CD4-positive, alpha-beta T cell treated with Interleukin-1 beta for 1 hour (primary cell): ENCODE measurements at places on chromosomes 2 and 18.

DNA sequence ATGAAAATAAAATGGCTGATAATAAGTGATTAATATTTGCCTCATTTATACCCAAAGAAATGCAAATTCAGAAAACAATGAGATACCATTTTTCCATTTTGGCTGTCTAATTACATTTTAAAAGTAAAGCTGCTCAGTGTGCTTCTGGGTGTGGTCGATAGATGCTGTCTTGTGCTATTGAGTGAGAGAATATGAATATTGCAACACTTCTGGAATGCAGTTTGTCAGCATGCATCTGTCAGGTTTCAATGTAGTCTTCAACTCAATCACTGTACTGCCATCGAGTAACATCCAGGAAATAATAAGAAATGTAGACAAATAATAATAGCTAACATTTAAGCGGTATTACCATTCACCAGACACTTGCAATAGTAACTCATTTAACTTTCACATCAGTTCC is 3.9 kb downstream of the IL18R1 start:
- no peak for DNase-seq

GRCh38 chr2:27779417-27780055 is 8.0 kb downstream of the MRPL33 start:
- no peak for DNase-seq

DNA sequence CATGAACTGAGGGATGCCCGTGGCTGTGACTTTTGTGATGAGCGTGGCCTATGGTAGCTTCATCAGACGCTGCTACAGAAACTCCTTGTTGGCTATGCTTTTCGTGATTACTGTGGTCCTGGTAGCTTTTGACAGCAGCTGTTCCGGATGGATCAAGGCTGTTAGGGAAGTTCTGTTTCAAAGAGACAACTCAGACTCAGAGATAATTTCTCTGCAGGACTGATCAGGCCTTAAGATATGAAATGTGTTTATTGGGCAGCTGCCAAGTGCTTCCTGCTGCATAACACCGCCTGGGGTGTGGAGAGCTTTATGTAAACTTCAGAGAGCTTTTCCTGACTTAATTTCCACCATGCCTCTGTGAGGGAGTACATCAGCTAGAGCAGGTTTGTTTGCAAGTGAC is 243.8 kb downstream of the TSN start:
- no peak for DNase-seq

- DNase-seq, result no peak
Observed at GRCh38 chr2:12990523-12990922, 273.8 kb downstream of the TRIB2 start.
